KBM-7 (cell line): ENCODE measurements at places on chromosomes 7 and 10.

DNA sequence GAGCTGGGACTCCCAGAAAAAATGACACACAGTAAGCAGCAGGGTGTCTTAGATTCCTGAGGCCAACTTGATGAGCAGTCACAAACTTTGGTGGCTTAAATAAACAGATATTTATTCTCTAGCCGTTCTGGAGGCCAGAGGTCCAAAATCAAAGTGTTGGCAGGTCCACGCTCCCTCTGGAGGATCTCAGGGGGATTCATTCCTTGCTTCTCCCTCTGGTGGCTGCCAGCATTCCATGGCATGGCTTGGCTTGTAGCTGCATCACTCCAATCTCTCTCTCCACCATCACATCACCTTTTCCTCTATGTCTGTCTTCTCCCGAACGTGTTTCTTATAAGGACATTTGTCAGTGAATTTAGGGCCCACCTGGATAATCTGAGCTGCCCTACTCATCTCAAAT lies 98.4 kb downstream of the OSBPL3 start:
- DNase-seq: no peak

DNA sequence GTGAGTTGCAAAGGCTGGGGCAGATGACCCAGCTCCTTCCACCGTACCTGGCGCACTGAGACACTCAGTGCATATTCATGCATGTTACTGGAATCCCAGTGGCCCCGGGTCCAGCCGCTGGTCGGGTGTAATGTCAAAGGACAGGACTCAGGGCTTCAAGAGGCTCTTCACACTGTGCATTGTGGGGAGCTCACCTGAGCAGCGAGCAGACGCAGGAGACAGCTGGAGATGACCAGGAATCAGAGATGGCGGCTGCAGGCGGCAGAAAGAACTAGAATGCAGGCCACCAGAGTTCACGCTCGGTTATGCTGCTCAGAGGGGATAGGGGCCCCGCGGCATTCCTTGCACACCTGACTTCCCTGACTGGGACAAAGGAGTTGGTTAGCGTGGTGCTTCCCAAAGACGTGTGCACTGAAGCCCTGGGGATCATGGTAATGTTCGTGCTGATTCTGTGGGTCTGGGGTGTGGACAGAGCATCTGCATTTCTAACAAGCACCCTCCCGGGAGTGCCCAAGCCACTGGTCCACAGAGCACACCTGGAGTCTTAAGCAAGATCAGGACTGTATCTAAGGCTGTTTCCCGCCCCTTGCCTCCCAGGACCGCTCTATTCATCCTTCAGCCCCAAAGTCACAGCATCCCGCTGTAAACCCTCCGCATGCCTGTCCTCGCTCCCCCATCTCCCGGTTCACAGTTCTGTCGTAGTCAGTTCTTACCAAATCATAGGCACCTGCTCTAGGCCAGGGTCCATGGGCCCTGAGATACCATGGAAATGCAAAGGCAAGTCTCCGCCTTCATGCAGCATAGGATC lies 71.0 kb downstream of the MKI67 start:
- DNase-seq: no peak

- DNase-seq: peak; percentile 58
These were observed 14.2 kb downstream of the PDLIM1 start for GRCh38 chr10:95276367-95277200.

- DNase-seq: no peak
These were observed 214.0 kb upstream of the PRPS1L1 start for GRCh38 chr7:18241543-18242231.
